ENCODE measurements at places on chromosomes 1 and 21.

GRCh38 chr1:111127923-111128643 is 11.8 kb downstream of the DRAM2 start:
- peak; percentile 48 for ATAC-seq

- ATAC-seq: no peak
Measured at GRCh38 chr1:194503209-194503608, 1316.8 kb upstream of the B3GALT2 start.

DNA sequence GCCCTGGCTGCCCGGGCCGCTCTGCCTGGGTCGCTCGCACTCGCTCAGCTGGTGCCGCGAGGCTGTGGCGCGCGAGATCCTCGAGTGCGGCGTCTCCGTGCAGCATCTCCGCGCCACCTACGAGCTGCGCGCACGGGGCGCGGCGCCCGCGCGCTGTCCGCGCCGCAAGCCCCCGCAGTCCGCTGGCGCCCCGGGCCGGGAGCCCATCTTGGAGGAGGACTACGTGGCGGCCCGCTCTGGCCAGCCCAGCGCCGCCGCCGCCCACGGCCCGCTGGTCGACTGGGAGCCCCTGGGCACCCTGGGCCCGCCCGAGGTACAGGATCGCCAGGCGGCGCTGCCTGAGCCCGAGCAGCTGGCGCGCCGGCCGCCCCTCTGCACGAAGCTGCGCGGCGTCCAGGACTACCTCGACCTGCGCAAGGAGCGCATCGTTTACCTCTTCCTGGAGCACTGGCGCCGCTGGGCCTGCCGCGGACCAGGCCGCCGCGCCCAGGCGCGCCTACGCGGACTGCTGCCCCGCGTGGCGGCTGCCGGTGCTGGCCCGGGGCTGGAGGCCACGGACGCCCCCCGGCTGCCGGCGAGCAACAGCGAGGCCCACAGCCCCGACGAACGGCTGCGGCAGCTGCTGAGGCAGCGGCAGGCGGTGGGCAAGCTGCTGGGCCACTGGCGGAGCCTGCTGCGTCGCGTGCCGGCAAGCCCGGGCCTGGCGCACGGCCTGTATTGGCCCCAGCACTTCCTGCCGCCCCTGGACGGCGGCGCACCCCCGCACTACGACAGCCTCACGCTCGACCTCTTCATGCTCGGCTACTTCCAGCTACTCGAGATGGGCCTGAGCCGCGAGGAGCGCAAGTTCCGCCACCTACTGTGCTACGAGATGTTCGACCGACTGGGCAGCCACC is 10.9 kb downstream of the TNFRSF25 start:
- peak; percentile 33 for ATAC-seq

GRCh38 chr21:42171091-42172053 is 47.6 kb upstream of the ABCG1 start:
- no peak for ATAC-seq

GRCh38 chr21:45048026-45048698 is 26.2 kb upstream of the ADARB1 start:
- no peak for ATAC-seq
